ENCODE measurements at places on chromosomes 13 and 19.

DNA sequence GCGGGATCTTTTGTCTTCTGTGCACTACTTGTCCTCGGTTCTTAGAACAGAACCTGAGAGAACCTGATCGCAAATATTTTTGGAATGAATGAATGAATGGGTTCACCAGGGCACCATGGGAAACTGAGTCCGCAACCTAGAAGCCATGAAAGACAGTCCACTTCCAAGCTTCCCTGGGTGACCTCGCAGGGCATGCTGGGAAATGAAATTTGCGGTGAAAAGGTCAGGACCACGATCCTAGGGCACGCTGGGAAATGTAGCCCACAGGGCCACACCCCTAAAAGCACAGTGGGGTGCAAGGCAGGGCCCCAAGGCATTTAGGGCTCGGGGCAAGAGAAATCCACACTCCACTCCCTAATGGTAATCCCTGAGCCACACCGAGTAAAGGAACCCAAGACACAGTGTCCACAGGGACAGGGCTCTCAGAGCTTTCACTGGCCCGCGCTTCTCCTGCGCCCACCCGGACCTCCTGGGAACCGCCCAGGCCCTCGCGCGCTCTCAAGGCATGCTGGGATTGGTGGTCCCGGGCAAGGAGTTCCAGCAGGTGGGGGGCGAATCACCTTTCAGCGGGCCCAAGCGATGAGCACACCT lies 1.1 kb upstream of the PPP1R12C start:
- no peak for DNase-seq

- DNase-seq: no peak
These were observed 361.6 kb downstream of the TDRD3 start for GRCh38 chr13:60758637-60759036.

DNA sequence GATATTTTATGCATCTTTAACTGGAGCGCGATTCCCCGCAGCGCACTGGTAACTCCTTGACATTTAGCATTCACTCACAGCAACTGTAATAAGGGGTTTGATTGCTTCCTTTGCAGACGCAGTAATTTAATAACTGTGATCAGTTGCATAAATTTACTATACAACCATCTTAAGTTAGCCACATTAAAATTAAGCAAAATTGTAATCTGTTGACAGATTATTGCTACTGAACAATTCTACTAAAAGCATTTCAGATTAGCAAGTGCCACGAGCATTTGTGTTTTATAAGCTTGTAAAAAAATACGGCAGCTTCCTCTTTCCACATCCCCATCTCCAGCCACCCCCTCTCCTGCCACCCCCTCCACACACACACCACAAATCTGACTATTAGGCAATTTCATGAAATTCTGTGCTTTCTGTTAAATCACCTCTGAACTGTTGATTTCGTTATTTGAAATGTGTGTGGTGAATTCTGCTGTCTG lies 44.4 kb downstream of the TSHZ3 start:
- DNase-seq: no peak

DNA sequence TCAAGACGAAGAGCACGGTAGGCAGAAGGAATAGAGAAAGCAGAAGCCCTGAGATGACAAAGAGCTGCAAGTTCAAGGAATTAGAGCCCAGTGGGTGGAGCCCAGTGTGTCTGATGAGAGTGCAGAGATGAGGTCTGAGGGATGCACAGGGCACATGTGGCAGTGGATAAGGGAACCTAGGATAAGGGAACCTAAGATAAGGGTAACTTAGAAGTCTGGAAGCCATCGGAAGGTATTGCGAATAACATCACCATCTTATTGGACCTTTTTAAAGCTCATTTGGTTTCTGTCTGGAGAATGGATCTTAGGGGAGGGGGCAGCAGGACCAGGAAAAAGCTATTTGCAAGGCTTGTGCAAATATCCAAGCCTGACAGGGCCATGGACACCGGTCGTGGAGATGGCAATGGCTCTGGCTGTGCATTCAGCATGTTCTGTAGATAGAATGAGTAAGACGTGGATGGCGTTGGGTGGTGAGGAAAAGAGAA lies 1.3 kb downstream of the FPR3 start:
- no peak for DNase-seq

GRCh38 chr13:31769575-31769974 lies 30.2 kb downstream of the RXFP2 start:
- no peak for DNase-seq

GRCh38 chr13:34152409-34152808 lies 334.5 kb downstream of the RFC3 start:
- DNase-seq: no peak

DNA sequence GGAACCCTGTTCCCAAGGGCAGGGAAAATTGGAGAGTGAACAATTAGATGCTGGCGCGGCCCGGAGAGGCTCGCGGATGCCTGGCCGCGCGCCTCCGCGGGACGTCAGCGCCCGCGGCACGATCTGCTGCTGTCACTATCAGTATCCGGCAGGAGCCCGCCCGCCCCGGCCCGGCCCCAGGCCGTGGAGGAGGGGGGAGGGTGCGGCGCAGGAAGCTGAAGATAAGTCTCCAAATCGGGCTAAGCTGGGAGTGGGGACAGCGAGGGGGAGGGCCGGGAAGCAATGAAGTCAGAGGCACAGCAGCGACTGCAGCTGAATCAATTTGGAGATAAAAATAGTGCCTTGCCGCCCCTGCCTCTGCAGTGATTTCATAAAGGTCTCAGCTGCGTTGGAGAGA lies 441.5 kb upstream of the KLF12 start:
- DNase-seq: peak; percentile 80

DNA sequence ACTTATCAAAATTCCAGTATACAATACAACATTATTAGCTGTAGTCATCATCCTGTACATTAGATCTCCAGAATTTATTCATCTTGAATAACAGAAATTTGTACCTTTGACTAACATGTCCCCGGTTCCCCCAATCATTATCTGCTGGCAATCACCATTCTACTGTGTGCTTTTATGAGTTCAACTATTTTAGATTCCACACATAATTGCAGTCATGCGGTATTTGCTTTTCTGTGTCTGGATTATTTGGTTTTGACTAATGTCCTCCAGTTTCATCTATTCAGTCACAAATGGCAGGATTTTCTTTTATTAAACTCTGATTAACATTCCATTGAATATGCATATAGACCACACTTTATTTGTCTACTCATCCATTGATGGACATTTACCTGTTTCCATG lies 530.7 kb upstream of the SLITRK1 start:
- no peak for DNase-seq

GRCh38 chr19:279656-280055 lies 11.5 kb downstream of the PLPP2 start:
- no peak for DNase-seq

DNA sequence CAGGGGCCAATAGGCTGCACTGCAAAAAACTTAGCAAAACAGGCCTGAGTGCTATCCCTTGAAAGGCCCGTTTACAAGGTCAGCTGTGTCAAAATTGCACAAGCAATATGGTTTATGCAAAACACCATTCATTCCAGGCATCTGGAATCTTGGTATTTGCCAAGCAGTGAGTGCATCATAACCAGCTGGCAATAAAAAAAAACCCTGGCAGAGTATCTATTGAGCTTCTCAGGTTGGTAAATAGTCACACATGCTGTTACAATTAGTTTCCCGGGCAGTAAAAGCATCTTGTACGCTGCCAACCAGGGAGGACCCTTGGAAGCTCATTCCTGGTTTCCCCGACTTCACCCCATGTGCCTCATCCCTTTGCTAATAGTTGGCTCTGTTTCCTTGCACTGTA lies 21.3 kb downstream of the ZNF77 start:
- peak; percentile 65 for DNase-seq

DNA sequence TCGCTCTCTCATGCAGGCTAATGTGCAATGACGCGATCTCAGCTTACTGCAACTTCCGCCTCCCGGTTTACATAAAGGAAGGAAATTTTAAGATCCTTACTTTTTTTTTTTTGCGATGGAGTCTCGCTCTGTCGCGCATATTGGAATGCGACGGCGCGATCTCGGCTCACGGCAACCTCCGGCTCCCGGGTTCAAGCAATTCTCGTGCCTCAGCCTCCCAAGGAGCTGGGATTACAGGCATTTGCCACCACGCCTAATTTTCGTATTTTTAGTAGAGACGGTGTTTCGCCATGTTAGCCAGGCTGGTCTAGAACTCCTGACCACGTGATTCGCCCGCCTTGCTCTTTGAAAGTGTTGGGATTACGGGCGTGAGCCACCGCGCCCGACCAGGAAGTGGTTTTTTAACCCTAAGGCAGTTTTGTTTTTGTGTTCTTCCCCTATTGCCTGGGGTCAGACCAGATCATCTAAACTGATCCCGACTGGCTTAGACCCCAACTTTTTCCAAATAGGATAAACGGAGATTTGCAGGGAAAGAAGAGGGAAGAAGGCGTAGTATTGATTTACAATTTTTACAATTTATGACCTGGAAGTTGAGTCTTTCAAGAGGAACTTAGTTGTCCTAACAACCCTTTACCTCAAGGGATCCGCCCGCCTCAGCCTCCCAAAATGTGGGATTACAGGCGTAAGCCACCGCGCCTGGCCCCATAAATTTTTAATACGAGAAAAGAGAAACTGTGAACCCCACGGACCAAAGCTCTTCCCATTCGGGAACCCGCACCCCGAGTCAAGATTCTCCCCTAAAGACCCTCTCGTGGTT lies 142.0 kb downstream of the ZNF737 start:
- DNase-seq: peak; percentile 0

- DNase-seq: no peak
These were observed 12.5 kb downstream of the CEACAM3 start for GRCh38 chr19:41808663-41809566.

GRCh38 chr13:85241060-85241459 lies 558.2 kb downstream of the SLITRK6 start:
- DNase-seq: no peak

- no peak for DNase-seq
These were observed 3.5 kb upstream of the TEX26 start for GRCh38 chr13:30928978-30929377.

DNA sequence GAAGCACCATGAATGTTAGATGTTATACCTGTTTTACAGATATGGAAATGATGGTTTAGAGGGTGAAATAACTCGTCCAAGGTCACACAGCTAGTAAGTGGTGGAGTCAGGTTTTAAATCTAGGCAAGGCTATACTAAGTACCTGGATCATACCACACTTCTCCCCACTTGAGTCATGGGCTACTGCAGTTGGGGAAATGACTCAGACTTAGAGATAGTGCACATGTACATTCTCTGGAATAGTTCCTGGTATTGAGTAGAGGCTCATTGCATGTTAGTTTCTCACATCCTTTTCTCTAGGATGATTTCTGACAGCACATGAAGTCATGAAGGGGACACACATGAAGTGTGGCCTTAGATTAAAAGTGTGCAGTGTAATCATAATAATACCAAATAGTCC lies 76.2 kb upstream of the TNFSF11 start:
- no peak for DNase-seq

- no peak for DNase-seq
These were observed 577.6 kb downstream of the EFNB2 start for GRCh38 chr13:105957769-105958438.
